ENCODE measurements at places on chromosomes 11 and 22.

DNA sequence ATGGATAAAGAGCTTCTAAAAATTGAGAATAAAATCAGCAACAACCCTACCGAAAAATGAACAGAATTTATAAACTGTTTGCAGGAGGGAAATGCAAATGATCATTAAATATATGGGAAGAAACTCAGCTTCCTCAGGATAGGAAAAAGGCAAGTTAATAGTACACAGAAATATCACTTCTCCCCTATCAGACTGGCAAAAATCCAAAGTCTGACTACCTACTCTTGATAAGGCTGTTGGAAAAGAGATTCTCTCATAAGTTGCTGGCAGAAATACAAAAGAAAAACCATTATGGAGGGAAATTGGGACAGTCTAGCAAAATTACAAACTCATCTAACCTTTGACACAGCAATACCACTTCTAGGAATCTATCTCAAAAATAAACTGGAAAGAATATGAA, 100.9 kb upstream of the LDLRAD3 start:
- no peak for DNase-seq

DNA sequence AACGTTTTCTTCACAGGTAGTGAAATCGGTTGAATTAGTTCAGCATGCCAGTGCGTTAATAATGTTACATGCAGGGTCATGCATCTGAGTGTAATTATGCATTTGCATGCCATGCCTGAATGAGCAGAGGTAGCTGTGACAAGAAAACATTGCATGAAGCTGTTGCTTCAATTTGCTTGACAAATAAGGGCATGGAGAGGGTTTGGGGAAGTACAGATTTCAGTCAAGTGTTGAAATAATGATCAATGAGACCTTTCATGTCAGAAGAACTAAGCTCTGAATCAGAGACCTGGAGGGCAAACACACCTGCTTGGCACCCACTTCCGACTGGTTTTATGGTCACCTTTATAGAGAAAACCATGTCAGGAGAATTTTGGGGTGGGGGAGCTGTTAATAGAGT, 221.4 kb downstream of the DBX1 start:
- DNase-seq, result no peak

DNA sequence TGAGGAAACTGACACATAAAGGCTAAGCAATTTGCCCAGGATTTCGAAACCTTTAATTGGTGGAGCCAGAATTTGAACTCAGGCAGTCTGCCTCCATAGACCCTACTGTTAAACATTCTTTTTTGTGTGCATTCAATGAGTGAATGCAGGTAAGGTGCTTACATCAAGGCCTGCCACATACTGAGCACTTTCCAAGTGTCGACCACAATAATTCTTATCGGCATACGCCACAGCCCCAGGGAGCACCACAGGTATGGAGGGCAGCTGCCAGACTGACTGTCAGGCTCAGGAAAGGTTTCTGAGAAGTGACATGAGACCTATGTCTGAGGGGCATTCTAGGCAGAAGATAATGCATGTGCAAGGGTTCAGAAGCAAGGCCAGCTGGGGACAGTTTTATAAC, 334.7 kb upstream of the NARS2 start:
- DNase-seq, result no peak

- no peak for DNase-seq
These were observed 7.7 kb downstream of the BIK start for GRCh38 chr22:43118024-43118849.

DNA sequence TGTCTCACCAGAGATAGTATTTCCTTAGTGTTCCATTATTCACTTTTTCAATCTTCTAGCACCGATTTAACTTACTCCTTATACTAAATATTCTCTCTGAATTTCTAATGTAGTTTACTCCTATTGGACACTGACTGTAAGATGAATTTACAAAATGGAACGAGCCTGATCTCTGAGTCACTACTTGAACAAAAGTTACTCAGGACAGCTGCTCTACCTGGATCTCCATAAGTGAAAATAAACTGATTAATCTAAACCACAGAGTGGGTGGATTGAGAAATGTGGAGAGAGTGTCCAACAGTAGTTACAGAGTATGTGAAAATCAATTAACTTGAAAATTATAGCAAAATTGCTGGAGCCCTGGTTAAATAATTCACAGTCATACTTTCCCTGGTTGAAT, 141.7 kb upstream of the CHORDC1 start:
- DNase-seq, result no peak

GRCh38 chr11:87369888-87370287, 332.2 kb downstream of the TMEM135 start:
- DNase-seq, result no peak
